SW 1271 (cell line): ENCODE measurements at places on chromosomes 7 and 10.

DNA sequence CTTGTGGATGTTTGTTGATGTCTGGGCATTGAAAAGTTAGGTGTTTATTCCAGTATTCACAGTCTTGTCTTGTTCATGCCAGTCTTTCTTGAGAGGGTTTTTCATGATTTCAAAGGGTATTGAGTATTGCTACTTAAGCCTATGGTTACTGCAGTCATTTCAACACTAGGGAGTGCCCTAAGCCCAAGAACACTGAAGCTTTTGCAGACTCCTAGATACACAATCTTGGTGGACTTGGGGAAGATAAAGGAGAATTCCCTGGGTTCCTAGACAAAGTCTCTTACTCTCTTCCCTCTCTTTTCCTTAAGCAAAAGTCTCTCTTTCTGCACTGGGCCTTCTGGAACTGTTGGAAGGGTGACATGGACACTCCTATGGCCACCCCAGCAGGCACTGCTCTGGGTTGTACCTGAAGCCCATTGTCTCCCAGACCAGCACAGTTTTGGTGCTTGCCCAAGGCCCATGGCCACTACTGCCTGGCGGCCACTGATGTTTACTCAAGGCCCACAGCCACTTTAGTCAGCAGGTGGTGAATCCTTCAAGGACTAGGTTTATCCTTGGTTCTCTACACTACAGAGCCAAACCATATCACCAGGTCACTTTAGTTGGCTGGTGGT is 24.9 kb downstream of the SAMD9 start:
- no peak for DNase-seq

DNA sequence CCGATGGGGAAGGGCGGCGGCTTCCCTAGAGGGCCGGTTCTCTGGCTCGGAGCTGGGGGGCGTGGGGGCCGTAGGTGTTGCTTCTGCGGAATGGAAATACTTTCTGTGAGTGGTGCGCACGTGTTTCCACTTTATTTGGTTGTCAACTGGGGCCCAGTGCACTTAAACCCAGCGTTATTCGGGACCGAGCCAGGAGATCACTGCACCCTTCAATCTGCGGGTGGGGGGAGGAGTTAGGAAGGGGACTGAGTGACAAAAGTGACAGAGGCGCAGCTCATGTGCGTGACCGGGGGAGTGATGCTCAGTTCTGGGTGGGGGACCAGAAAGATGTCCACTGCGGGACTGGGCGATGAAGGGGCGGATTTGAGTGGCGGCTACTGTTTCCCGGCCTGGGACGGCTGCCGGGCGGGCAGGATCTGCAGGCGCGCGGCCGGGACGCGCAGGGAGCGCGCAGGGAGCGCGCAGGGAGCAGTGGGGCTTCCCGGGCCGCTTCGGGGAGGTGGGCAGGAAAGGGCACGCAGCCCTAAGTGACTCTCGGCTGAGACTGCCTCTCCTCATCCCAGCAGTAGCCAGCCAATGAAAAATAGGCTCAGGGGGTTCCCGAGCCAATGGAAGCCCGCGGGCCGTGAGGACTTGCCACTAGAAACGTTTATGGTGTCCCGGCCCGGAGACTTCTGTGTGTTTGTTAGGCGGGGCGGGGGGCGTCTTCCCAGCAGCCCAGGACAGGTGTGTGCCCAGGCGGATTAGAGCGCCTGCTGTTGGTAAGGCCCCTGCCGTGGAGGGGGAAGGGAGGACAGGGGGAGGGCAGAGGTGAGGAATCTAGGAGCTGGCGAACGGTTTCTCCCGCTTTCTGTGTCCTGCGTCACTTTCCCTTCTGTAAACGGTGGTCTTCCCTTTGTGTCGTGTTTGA is 54.3 kb upstream of the KDM7A start:
- DNase-seq, result no peak

GRCh38 chr7:140383954-140384713 is 14.2 kb downstream of the SLC37A3 start:
- no peak for DNase-seq

GRCh38 chr10:3172081-3172445 is 519 bp downstream of the PITRM1 start:
- no peak for DNase-seq

GRCh38 chr10:33122014-33122809 is 164.2 kb upstream of the ITGB1 start:
- DNase-seq, result no peak

GRCh38 chr7:6271694-6272440 is 557 bp downstream of the CYTH3 start:
- DNase-seq, result no peak

GRCh38 chr10:122780391-122780790 is 65.3 kb downstream of the CUZD1 start:
- DNase-seq, result peak; percentile 49

DNA sequence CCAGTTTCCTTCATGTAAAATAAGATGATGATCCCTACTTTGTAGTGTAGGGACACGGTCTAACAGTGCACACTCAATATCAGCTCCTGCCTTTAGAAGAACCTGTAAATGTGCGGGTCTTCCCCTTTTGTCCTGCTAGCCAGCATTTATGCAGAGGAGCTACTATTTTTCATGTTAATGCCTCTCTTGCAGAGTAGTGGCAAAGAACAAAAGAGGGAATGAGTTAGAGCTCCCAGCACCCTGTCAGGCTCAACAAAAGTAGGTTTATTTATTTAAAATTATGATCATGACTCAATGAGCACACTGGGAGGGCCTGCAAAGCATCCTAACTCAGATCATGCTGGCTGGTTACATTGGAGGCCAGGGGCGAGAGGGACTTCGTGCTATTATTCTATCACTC is 414.5 kb upstream of the COBL start:
- no peak for DNase-seq

GRCh38 chr10:118139321-118139720 is 92.6 kb upstream of the RAB11FIP2 start:
- DNase-seq, result no peak

DNA sequence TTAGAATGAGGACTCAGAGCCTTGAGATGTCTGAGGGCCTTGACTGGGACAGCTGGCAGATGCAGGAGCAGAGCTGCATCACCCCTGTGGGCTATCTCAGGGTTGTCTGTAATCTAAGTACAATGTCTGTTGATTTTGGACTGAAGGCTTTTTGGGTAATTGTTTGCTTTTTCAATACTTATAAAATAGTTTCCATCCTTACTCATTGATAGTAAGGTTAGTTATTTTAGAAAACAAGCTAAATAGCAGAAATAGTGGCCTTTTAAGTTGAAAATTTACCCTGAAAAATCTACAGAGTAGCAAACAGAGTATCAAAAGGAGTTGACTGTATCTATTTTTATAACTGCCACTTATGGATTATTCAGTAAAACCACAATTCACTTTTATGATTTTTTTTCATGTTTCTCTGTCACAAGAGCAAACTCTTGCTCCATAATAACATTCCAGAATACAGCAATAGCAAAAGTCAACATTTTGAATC is 179.7 kb downstream of the CFTR start:
- no peak for DNase-seq

GRCh38 chr7:18177815-18178660 is 150.4 kb upstream of the PRPS1L1 start:
- DNase-seq, result no peak

DNA sequence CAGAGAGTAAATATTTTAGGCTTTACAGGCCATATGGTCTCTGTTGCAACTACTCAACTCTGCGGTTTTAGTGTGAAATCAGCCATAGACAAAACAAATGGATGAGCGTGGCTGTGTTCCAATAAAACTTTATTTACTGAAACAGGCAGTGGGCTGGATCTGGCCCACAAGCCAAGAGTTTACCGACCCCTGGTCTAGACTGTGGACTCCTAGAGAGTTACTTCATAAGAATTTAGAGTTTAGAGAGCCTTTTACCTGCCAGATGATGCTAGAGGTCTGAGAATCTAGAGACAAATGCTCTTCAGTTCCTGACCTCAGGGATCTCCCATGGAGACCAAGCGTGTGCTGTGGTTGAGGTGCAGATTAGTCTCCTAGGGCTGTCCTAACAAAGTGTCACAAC is 174.8 kb downstream of the PTEN start:
- no peak for DNase-seq

GRCh38 chr10:62384447-62385081 is 10.4 kb downstream of the ZNF365 start:
- DNase-seq, result peak; percentile 52

GRCh38 chr7:70620333-70621055 is 511.4 kb upstream of the GALNT17 start:
- no peak for DNase-seq

DNA sequence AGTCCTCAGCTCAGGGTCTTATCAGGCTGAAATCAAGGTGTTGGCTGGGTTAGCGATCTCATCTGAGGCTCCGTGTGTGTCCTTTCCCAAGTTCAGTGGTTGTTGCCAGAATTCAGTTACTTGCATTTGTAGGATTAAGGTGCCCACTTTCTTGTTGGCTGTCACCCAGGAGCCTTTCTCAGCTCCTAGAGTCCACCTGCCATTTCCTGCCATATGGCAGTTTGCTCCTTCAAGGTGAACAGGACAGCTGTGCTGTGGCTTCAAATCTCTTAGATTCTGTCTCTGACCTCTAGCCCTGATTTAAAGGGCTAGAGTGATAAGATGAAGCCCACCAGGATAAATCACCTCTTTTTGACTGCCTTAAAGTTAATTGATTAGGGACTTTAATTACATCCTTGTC is 1.0 kb upstream of the HIF1AN start:
- no peak for DNase-seq

GRCh38 chr10:26046073-26046700 is 112.2 kb downstream of the MYO3A start:
- DNase-seq, result no peak

DNA sequence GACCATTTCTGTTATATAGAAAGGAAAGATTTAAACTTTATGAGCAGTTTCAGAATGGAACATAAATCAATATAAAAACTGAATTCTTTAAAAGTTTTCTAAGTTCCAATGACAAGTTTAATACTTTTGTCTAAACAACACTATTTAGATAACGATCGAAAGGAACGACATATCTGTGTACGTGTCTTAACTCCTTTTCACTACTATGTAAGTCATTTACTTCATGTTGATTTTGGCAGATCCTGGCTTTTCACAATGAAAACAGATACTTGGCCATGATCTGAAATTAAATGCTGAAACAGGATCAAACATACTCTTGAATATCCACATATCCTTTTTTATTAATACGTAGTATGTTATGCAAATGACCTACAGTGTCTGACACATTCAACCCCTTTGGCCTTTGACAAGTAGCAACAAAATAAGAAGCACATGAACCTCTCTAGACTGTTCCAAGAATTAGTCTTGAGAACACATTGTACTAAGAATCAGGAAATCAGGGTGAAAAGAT is 41.9 kb downstream of the RNLS start:
- DNase-seq, result no peak

GRCh38 chr10:30980951-30981616 is 50.6 kb downstream of the ZNF438 start:
- DNase-seq, result peak; percentile 19

GRCh38 chr10:49055221-49055849 is 60.0 kb downstream of the VSTM4 start:
- DNase-seq, result no peak

GRCh38 chr7:99325001-99325493 is 651 bp upstream of the ARPC1A start:
- DNase-seq, result no peak

- no peak for DNase-seq
Measured at GRCh38 chr10:10782603-10783002, 235.1 kb upstream of the CELF2 start.

DNA sequence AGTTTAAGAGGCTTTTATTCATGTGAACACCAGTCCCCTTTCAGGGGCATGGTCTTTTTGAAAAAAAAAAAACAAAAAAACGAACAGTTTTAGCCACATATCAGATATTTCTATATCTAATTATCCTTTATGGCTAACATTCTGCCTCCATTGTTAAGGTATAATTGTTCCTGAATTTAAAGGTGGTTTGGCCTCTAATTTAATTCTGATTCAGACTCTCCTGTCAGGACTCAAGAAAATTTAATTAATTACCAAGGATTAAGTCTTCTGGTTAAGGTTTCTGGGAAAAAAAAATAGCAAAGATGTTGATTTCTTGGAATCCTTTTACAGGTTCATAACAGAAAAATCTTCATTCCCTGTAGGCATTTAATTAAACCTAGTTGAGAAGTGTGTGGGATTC is 27.4 kb downstream of the COL1A2 start:
- DNase-seq, result no peak

DNA sequence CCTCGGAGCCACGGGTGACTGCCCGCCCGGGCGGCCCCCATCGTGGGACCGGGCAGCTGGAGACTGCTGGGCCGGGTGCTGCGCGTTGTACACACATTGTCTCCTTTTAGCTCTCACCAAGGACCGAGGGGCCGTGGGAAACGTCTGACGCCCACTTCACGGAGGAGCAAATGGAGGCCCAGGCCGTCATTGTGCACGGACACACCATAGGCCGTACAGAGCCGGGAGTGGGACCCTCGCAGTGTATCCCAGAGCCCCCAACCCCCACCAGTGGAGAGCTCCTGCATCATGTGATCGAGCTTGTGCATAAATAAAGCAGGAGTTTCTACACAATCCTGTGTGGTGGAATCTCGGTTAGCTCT is 722 bp downstream of the DENND10 start:
- DNase-seq, result no peak

GRCh38 chr7:50121286-50121685 is 28.2 kb upstream of the ZPBP start:
- DNase-seq, result no peak

- no peak for DNase-seq
Measured at GRCh38 chr10:73218431-73219191, 28.4 kb downstream of the DNAJC9 start.

- peak; percentile 7 for DNase-seq
Measured at GRCh38 chr10:50417886-50418830, 166.8 kb upstream of the ASAH2 start.

GRCh38 chr10:26528715-26529393 is 90.7 kb downstream of the APBB1IP start:
- no peak for DNase-seq

GRCh38 chr7:29454464-29454863 is 109.2 kb upstream of the PRR15 start:
- no peak for DNase-seq

DNA sequence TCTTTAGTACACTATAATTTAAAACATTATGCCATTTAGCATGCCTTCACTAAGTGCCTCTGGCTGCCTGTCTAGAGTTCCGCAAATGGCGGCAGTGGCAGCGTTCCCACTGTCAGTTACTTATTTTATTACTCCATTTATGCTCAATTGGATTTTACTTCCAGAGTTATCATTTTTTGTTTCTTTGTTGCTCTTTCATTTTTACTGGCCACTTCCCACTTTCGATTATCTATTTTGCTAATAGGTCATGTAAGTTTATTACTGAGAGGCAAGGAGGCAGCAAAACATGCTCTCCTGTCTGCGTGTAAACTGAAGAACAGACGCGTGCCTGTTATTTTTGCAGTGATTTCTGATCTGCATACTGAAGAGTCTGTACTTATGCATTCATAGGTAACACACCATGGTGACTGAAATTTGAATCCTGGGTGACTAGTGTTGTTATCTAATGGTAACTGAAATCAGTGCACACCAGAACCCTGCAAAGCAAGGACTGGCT is 23.1 kb downstream of the KDM7A start:
- DNase-seq, result no peak

GRCh38 chr7:70696201-70696754 is 435.7 kb upstream of the GALNT17 start:
- no peak for DNase-seq

DNA sequence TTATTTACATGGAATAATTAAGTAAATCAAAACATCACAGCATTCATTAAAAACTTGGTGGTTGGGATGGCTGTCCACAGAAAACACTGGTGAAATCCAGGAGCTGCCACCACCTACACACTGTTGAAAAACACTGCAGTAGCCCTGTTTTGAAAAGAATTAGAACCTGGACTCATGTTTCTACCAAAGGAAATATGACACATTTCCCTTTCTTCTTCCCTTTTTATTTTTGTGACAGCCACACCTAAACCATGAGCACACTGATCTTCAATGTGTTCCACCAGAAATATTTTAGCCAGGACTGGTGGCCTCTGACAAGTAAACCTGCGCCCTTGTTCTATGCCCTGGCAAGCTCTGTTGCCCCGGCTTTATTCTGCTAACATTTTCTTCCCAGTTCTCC is 3.3 kb downstream of the TMEM140 start:
- no peak for DNase-seq
